Fibroblast of skin of scalp (primary cell): ENCODE measurements at places on chromosomes 2 and 18.

- no peak for DNase-seq
These were observed 75.1 kb upstream of the TMEM247 start for GRCh38 chr2:46404181-46404759.

- no peak for DNase-seq
These were observed 284.4 kb upstream of the PARD3B start for GRCh38 chr2:204260901-204261300.

DNA sequence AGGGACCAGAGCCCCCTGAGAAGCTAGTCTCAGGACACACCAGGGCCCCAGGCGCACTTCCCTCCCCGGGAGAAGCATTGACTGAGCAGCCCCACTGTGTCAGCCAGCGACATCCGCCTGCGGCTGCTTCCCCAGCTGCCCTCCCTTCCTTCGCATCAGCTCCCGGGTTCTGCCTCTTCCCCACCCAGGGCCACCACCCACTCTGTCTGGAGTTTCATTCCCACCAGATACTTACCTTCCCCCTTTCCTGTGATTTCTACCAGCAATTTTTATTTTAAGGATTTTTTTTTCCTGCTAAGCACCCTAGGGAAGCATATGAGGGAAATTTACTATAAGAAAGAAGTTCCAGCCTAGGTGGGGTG lies 99.2 kb downstream of the SMAD7 start:
- no peak for DNase-seq

GRCh38 chr18:9762526-9762925 lies 54.4 kb downstream of the RAB31 start:
- DNase-seq = no peak

DNA sequence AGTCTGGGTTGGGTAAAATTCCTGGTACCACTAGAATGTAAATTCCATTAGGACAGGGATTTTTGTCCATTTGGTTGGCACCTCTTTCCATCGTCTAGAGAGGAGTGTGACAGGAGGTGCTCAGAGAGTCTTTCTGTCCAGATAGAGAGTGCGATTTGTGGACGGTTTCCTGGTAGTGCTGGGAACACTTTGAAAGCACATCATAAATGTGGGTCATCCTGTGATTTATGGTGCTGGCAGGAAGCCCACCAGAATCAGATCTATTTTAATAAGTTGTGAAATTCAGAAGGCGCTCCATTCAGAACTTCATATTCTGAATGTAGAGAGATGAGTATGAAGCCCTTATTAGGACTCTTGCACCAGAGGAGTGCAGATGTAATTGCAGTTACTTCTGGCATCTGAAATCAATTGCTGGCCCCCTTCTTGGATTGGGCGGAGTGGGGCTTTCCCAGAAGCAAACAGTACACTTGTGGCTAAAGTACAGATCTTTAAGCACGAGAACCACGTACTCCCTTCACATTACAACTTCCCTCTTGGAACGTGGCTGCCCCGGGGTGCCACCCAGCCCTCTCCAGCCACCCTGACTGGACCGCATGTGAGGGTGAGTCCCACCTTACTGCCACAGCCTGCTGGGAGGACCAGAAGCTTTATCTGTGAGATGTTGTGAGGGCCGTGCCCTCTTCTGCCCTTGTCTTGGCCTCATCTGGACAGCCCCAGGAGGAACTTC lies 243.2 kb downstream of the MYO3B start:
- peak; percentile 11 for DNase-seq

DNA sequence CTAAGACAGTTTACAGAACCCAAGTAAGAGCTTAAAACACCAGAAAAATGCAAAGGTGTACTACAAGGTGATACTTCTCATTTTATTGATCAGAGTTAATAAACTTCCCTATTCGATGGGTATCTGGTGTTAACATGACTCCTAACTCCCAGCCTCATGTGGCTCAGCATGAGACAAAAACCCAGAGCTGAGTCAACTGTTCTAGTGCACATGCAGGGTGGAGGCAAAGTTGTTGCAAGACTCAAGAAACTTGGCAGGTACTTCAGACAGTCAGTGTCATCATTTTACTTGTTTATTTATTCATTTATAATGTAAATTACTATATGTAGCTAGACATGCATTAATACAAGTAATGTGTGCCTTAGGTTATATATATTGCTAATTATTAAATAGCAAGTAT lies 216.6 kb upstream of the DSEL start:
- DNase-seq = peak; percentile 42

DNA sequence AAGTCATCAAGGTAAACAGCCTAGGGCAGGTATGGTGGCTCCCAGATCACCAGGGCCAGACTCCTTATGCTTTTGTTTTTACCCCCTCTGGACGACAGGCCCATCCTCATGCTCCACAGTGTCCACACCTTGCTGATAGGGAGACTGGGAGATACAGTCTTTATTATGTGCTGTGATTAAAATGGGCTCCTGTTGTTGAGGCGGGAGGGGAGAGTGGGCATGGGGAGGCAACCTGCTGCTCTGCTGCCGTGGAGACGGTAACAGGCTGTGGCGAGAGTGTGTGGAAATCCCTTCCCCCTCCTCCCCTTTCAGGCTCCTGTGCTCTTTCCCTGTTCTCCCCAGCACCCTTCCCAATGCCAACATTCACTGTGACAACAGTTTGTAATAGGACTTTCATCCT lies 38.2 kb upstream of the PNO1 start:
- no peak for DNase-seq

DNA sequence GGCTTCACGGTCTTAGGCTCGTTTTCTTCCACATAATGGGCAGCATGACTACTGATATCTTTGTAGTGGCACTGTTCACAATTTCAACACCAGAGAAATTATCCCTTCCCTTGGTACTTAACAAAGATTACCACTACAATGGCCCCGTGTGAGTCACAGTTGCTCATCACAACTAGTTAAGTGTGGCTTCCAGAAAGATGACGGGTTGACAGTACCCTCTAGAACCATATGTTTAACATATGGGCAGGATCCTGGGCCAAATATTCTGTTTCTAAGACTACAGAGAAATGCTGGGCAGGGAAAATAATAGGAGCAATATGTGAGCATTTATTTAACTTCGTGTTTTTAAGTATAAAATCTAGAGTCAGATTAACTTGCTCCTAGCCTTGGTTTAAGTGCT lies 780.1 kb upstream of the LINC00305 start:
- peak; percentile 83 for DNase-seq

DNA sequence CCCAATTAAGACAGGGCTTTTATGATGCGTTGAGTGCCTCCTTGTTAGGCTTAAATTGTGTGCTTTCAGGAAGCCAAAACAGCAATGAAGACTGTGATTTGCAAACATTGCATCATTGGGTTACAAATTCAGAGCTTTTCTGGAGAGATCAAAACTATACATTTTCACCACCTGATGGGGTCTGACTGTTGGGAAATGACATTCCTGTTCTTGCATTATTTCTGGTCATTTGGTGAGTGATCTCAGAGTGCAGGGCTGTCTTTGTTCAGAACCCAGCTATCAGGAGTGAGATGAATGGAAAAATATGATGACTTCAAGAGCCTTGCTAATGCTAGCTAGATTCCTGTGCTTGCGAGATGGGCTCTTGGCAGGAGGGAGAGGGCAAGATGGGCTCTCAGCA lies 39.1 kb downstream of the SH3RF3 start:
- peak; percentile 41 for DNase-seq

DNA sequence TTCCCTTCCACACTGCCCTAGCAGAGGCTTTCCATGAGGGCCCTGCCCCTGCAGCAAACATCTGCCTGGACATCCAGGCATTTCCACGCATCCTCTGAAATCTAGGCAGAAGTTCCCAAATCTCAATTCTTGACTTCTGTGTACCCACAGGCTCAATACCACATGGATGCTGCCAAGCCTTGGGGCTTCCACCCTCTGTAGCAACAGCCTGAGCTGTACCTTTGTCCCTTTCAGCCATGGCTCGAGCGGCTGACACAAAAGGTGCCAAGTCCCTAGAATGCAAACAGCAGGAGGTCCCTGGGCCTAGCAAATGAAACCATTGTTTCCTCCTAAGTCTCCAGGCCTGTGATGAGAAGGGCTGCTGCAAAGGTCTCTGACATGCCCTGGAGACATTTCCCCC lies 744.5 kb upstream of the LINC00305 start:
- DNase-seq = no peak

GRCh38 chr2:86433137-86433536 lies 8.0 kb upstream of the KDM3A start:
- DNase-seq = no peak

GRCh38 chr18:22912835-22913234 lies 20.3 kb upstream of the RBBP8 start:
- peak; percentile 86 for DNase-seq

- no peak for DNase-seq
These were observed 17.0 kb upstream of the CRYBA2 start for GRCh38 chr2:219010162-219010756.

DNA sequence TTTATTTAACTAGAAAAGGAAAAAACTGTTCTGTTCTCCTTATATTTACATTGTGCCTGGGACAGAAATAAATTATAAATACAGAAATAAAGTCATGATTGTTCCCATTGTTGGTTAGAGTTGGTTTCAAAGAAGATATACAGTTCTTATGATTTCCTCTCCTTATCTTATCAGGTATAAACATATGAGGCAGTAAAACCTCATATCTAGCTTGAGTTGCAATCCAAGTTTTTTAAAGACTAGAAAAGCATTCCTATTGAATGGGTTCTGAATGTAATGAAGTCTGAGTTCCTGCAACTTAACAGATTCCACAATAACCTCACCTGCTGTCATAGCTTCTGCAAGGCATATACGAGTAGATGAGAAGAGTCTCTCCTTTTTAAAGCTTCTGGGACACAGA lies 114.7 kb upstream of the CAVIN2 start:
- DNase-seq = no peak

DNA sequence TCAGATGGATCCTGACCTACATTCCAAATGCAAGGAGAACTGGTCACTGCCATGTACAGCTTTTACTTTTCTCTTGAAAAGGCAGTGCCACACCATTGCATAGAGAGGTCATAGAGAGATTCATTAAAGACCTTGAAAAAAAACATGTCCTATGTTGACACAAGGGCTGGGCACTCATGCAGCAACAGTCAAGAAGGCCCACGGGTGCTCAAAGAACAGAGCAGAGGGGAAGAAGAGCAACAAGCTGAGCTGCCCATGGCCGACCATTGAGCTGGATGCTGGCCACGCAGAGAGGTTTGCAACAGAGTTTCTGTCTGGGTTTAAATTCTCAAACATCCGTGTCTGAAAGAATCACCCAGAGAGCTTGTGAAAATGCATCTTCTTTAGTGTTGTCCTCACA lies 99.1 kb downstream of the ADD2 start:
- no peak for DNase-seq

DNA sequence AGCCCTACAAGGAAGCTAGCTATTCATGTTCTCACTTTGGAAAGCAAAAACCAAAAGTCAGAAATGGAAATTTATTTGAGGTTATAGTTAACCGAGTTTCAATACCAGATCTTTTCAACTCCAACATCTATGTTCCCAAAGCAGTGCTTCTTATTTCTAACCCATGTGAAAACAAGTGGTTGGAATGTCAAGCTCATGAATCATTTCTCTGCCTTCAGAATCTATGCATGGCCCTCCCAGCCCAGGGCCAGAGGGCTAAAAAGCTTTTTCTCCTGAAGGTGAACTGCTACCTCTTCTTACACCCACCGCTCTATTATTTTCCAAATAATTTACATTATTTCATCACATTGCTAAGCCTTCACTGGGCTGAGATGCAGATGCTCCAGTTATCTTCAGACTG lies 158.4 kb downstream of the SP3 start:
- DNase-seq = peak; percentile 12

DNA sequence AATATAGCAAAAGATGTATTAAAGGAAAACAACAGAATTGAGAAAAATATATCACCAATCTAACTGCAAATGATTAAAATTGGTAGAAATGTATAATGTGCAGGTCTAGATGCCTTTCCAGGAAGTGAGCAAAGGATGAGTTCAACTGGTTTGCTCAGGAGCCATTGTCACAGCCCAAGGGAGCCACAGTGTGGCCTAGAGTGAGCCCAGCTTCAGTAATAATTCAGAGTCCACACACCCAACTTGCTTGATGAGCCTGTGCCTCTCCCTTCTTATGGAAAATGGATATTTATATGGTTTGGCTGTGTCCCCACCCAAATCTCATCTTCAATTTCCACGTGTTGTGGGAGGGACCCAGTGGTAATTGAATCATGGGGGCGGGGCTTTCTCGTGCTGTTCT lies 92.2 kb upstream of the ASAP2 start:
- DNase-seq = no peak

GRCh38 chr18:6015364-6015763 lies 120.0 kb upstream of the TMEM200C start:
- peak; percentile 30 for DNase-seq

DNA sequence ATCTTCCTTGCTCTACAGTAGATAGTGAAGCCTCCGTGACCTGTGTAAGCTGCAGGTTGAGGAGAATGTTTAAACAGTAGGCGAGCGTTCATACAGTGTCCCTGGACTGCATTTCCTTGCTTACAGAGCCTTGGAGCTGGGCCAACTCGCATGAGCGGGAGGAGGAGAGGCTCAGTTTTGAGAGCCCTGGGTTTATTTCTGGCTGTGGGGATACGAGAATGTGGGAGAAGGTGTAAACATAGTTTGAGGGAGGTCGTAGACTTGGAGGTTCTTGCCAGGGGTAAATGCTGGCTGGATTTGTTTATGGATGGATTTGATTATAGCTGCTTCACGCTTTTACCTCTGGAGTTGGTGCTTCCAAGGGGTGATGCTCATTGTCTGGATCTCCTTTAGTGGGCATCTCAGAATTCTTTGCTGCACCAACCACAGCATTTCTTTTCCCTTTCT lies 20.8 kb downstream of the CRIM1 start:
- DNase-seq = peak; percentile 68

- no peak for DNase-seq
These were observed 62.0 kb upstream of the ZSWIM2 start for GRCh38 chr2:186910996-186911395.

- DNase-seq = no peak
These were observed 4.7 kb downstream of the MGAT4A start for GRCh38 chr2:98726205-98726604.
